Hematopoietic multipotent progenitor cell treated with erythropoietin and hydrocortisone succinate and interleukin-3 and kit ligand, for 15 days (in vitro differentiated cells): ENCODE measurements at places on chromosomes 6 and 20.

- DNase-seq, result no peak
Measured at GRCh38 chr6:37477656-37478435, 21.8 kb downstream of the CCDC167 start.

DNA sequence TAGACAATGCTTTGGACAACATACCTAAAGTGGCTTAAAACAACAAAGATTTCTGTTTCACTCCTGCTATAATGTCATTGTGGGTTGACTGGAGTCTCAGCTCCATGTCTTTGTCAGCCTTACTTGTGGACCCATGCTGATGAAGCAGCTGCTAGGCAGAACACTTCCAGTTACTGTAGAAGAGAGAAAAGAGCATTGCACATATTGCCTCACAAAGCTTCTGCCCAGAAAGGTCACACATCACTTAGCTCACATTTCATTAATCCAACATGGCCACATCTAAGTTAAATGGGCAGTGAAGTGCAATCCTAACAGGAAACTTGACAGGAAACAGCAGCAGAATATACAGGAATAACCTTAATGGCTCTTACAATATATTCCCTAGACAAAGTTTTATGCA, 480.5 kb upstream of the HTR1E start:
- DNase-seq, result no peak

GRCh38 chr6:32638532-32639219, 1.5 kb downstream of the HLA-DQA1 start:
- DNase-seq, result no peak

DNA sequence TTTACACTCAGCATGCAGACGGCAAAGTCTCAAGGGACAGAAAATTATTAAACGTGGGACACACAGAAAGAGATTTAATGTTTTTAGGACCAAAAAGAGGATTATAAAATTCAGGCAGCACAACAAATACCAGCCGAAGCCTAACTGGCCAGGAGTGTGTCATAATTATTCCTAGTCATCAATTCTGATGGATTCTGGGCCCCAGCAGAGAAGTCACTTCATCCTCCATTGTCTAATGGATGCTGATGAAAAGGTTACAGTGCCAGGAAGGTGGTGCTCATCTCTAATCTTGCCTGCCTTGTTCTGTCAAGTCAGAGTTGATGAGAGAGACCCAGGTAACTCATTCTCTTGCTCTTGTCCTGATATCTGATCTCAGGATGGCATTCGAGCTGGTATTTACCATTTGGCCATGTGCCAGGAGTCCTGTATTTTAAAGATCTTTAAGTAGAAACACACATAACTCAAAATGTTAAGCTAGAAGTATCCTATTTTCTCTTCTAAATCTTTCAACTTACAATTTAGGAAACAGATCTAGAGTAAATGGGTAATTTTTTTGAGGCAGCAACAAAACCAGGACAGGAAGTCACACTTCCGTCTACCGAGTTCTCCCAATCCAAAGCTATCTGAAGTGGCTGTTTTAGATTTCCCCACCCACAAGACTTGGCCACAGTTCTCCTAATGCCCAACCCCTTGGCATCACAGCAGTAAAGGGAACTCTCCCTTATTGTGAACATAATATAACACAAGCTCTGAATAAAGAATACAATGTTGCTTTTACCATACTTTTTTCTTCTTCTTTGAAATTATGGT, 50.0 kb downstream of the ADAT2 start:
- DNase-seq, result no peak

DNA sequence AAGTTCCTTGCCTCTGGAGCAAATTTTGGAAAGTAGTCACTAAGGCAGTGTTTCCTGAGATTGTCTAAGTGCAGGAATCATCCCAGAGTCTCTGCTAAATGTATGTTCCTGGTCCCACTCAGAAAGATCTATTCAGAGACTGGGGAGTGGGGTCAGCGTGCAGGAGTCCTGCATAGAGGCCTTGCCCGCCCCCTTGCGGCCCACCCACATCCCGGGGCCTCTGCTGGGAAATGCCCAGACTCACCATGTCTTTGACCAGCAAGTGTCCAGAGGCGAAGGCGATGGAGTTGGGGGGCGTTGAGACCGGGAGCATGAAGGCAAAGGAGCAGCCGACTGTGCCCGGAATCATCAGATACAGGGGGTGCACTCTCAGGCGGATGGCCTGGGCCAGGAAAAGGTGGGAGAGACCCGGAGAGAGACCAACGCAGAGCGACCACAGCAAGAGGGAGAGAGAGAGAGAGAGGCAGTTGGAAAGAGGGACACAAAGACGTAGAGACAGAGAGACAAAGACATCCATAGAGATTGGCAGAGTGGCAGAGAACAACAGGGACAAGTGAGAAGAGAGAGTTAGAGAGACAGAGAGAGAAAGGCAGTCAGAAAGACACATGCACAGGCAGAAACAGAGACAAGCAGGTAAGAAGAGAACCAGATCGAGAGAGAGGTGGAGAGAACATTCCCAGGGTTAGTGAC, 12.9 kb upstream of the OCSTAMP start:
- no peak for DNase-seq

- DNase-seq, result no peak
Measured at GRCh38 chr6:145155873-145156782, 579.2 kb downstream of the EPM2A start.

DNA sequence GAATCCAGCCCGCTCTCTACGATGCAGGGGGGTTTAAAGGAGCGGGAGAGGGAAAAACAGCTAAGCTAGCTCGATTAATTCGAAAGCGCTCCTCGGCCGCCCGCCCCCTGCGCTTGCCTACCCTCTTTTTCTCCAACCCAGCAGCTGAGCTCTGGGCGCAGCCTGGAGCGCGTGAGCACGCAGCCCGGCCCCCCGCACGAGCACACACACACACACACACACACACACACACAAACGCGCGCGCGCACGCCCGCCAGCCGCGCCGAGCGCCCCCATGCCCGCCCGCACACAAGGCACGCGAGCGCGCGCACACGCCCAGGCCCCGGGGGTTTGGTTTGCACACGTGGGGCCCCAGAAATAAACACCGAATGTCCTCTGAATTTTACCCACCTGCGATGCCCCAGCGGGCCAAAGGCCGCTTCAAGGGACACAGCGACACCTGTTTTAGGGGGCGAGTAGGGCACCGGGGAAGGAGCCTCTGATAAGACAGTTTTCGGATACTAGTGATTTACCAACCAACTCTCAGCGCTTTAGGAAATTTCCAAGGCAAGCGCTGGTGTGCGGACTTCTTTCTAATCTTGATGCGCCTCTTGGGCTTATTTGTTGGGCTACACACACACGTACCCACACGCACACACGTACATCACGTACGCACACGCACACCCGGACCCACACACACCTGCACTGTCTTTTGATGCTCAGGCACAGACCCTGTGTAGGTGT, 802 bp upstream of the NRN1 start:
- DNase-seq, result no peak

DNA sequence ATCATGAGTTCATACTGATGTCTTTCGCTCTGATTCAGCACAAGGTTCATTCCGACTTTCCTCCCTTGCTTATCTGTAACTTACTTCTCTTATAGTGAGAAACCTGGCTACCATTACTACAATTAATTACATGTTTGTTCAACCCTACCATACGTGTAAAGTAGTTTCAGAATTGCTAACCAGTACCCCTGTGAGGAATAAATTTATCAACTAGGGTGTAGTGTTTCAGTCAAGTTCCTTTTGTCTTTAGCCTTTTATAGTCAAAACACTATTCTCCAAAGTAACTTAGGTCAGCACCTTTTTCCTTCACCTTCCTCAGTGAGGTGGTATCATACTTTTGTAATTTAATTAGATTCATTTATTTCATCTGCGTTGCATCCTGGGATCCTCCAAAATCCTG, 64.9 kb downstream of the MAP3K4 start:
- no peak for DNase-seq

GRCh38 chr6:15148356-15148946, 97.4 kb upstream of the JARID2 start:
- DNase-seq, result no peak

- peak; percentile 54 for DNase-seq
Measured at GRCh38 chr6:26155061-26155930, 68.1 kb downstream of the HFE start.

GRCh38 chr20:59831916-59832270, 101.5 kb downstream of the SYCP2 start:
- DNase-seq, result no peak

GRCh38 chr6:69790629-69791028, 6.2 kb downstream of the LMBRD1 start:
- no peak for DNase-seq

- DNase-seq, result no peak
Measured at GRCh38 chr6:29723666-29724588, 693 bp downstream of the HLA-F start.

DNA sequence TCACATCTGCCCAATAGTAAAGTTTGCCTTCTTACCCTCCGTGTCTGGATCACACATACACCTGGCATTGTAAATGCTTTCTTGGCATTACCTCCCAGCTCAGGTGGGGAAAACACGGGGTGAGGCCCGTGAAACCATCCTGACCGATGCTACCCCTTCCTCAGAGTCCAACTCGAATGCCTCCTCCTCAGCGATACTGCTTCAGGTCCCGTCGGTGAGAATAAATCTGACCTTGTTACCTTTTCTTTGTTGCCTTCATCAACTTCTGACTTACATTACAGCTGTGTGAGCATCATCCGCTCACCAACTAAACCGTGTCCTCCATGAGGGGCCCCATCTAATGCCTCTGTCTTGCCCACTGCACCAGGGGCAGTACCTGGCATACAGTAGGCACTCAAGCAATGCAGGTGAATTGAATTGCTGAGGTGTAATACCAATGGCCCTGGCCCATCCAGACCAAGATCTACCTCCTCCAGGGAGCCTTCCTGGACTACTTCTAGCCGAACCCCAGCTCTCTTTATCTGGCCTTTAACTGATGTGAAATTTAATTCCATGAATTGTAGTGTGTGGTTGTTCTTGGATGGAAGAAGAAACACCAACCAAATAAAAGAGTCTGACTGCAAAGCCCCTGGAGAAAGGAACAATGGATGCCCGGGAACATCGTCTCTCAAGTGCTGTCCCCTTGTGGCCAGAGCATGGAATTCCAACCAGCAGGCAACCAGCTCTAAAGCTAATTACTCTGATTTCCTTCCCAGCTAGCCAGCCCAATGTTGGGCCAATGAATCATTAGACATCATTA, 141.5 kb downstream of the ANKRD60 start:
- no peak for DNase-seq

DNA sequence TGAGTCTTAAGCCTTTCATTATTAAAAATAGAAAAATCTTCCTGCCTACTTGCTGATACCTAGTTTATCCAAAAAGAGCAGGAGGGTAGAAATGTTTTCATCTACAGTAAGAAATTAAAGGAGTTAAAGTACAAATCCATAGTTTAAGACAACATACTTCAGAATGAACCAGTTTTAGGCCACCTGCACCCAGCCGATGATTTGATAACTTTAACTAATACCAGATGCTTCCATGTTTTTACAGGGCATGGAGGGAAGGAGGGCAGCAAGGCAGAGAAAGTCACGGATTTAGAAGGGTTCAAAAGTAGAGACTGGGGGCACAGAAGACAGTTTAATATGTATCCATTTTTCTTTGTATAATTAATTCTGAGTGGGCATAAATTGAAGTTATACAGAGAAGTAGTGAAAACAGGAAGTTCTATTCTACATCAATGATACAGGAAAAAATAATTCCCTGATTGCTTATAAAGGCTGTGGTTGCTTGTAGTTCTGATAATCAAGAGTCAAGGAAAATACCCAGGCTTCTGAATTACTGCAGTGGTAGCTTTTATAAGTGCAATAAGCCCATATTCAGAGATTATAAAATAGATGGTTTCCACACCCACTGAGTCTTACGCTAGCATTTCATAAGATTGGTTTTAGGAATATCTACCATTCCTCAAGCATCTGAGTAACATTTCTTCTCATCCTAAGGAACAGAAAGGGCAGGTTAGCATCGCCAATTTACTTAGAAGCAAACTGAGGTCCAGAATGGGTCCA, 72.0 kb downstream of the GMDS start:
- DNase-seq, result no peak
